ENCODE measurements at places on chromosomes 1 and 21.

- DNase-seq: no peak
Measured at GRCh38 chr1:26290122-26290881, 10.4 kb downstream of the SH3BGRL3 start.

DNA sequence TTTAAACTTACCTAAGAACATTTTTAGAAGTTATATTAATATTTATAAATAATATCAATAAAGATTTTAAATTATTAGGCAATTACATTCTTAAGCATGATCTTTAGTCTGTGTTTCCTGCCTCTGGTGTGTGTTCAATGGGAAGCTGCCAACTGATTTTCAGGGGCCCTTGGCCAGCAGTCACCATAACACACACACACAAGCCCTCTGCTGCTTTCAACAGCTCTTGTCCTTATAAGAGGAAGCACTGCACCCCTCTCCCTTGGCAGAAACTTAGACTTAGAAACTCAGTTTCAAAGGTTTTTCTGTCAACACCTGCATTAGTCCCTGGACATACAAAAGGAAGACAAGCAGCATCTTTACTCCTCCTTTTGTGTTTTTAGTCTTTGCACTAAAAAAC is 81.4 kb downstream of the VAV3 start:
- DNase-seq: no peak

DNA sequence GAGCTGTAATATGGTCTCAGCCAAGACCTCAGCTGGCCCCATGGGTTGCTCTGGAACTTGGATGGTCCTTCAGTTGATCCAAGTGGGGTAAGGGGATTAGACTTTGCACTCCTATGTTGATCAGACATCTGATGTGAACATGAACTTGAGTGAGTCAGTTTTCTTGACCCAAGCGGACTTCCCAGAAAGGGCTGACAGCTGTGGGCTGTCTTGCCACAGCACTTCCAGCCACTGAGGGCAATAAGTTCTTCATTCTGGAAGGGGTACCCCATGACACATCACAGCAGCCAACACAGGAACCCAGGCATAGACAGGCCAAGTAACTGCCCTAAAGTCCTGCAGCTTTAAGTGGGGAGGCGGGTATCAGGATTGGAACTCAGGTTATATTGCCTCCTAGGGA is 93.9 kb upstream of the USP24 start:
- DNase-seq: no peak

DNA sequence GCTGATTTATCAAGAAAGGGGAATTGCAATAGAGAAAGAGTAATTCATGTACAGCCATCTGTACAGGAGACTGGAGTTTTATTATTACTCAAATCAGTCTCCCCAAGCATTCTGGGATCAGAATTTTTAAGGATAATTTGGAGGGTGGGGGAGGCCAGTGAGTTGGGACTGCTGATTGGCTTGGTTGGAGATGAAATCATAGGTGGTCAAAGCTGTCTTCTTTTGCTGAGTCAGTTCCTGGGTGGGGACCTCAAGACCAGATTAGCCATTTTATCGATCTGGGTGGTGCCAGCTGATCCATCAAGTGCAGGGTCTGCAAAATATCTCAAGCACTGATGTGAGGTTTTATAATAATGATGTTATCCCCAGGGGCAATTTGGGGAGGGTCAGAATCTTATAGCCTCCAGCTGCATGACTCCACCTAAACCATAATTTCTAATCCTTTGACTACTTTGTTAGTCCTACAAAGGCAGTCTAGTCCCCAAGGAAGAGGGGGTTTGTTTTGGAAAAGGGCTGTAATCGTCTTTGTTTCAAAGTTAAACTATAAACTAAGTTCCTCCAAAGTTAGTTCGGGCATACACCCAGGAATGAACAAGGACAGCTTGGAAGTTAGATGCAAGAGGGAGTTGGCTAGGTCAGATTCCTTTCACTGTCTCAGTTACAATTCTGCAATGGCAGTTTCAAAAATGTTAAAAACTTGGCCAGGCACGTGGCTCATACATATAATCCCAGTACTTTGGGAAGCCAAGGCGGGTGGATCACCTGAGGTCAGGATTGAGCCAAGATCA is 16.9 kb upstream of the RAB3B start:
- no peak for DNase-seq

DNA sequence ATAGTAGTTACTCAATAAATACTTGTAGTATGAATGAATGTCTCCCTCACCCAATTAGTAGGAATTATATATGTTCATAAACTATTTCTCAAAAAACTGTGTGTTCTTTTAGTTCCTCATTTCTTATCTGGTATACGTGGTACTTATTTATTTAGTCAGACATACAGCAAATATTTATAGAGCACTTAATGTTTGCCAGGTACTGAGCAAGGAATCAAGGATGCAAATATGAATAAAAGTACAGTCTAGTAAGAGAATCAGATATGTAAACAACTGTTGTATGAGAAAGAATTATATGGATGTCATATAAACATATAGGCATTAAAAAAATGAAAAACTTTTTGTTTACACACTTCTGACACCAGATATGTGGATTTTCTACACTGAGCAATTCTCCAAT is 58.5 kb downstream of the ATF6 start:
- no peak for DNase-seq

DNA sequence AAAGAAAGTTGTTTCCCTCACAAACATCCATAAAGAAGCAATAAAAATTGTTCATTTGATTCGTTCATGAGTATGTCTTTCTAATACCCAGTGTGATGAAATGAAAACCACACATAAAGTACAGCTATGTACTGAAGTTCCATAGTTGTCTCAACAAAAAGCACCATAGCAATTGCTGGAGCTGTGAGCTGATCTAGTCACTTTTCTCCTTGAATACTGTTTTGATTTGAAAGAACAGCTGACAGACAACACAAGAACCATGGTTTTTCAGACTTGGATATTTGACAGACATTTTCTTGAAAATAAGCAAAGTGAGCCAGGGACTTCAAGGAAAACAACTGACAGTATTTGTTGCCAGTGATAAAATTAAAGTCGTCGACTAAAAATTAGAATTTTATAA is 237.1 kb upstream of the PLD5 start:
- DNase-seq: no peak

Measured in activated T-cell treated with anti-CD3 and anti-CD28 coated beads for 48 hours (primary cell).